ENCODE measurements at places on chromosomes 7 and 10. TPM values are rescaled to one million over a fixed set of nuclear protein-coding genes. Genes with fewer than 3 reads are reported as not detected.

GRCh38 chr10:32065856-32066255 is 9.6 kb upstream of the KIF5B start:
- H3K27ac ChIP-seq, result no peak overlapping the region
- DNase-seq, result no peak
- no peak overlapping the region for H3K4me3 ChIP-seq
- H3K4me1 ChIP-seq, result no peaks in the 10 kb centered on the region
- no peaks in the 10 kb centered on the region for H3K36me3 ChIP-seq

GRCh38 chr7:13108061-13108460 is 420.6 kb downstream of the ARL4A start:
- no peak overlapping the region for H3K27ac ChIP-seq
- no peaks in the 10 kb centered on the region for H3K36me3 ChIP-seq
- no peaks in the 10 kb centered on the region for H3K4me1 ChIP-seq
- H3K4me3 ChIP-seq, result no peak overlapping the region

- DNase-seq, result no peak
- no peaks in the 10 kb centered on the region for H3K36me3 ChIP-seq
- no peaks in the 10 kb centered on the region for H3K27me3 ChIP-seq
- no peak overlapping the region for H3K27ac ChIP-seq
- H3K4me3 ChIP-seq, result no peak overlapping the region
Measured at GRCh38 chr7:149225106-149225505, 14.3 kb upstream of the ZNF212 start.

DNA sequence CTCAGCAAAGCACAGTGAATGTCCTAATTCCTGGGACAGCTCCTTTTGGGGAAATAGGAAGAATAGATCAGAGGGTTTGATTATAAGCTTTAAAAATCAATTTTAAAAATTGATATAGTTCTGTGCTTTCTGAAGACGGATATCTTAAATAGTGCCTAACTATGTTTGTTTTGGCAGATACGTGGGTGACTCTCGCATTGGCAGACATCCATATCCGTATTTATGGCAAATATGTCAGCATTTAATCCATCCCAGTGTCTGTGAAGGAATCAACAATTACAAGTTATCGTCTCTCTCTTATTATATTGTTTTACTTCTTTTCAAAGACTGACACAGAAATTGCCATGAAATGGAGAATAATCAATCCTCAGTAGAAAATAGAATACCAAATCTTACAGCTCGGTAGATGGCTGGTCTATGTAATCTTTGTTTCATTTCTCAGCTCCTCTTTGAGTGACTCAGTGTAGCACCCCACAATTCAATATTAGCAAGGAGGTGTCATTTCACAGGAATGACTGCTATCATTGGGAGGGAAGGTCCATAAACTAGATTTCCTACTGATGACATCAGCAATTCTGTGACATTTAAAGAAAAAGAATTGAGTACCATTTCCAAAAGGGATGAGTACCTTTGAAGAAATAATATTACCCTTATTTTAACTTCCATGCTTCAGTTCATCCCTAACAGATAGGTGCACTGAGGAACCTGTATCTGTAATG is 186.4 kb upstream of the NFE2L3 start:
- no peak overlapping the region for H3K4me3 ChIP-seq
- H3K36me3 ChIP-seq, result no peaks in the 10 kb centered on the region
- DNase-seq, result peak; percentile 24
- H3K27me3 ChIP-seq, result no peaks in the 10 kb centered on the region
- no peak overlapping the region for H3K27ac ChIP-seq
- H3K4me1 ChIP-seq, result peaks cover 11% of the 10 kb centered on the region

GRCh38 chr10:19745672-19746071 is 70.6 kb upstream of the PLXDC2 start:
- no peaks in the 10 kb centered on the region for H3K27me3 ChIP-seq
- H3K4me3 ChIP-seq, result no peak overlapping the region
- no peaks in the 10 kb centered on the region for H3K36me3 ChIP-seq
- H3K27ac ChIP-seq, result no peak overlapping the region

DNA sequence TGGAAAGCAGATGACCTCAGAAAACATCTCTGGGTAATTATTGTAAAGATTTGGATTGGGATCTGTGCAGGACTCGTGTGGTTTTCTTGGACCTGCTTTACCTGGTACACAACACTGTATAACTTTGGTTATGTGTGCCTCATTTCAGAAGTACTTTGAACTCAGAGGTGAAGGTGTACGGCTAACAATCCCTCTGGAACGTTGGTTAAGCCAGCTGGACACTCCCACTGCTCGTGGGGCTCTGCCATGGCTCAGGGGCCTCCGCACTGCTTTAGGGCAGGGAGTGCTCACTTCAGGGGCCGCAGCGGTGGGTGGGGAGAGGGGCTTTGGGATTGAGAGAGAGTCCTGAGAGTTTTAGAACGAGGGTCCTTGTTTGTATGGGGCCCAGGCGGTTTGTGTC is 13.5 kb downstream of the DYNC2I1 start:
- no peak overlapping the region for H3K27ac ChIP-seq
- peaks cover 9% of the 10 kb centered on the region for H3K36me3 ChIP-seq
- no peaks in the 10 kb centered on the region for H3K4me1 ChIP-seq
- no peak for DNase-seq

DNA sequence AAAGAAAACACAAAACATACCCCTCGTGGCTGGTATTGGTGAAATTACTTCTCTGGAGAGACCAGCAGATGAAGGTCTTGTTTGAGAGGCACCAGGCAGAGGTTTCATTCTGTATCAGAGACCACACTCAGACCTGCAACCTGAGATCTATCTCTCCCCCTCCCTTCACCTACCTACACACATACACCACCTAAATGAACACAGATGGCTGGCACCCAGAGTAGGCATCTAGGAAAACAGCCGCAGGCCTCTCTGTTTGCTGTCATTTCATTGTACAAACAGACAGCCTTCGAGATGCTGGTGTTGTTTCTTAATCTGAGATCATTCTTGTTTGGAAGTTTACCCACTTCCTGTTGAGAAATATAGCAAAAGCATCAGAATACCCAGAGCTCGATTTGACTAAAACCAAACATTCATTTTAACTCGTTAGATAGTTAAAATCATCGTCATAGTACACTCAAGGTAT is 173.9 kb upstream of the SLC25A13 start:
- no peaks in the 10 kb centered on the region for H3K27me3 ChIP-seq
- no peak overlapping the region for H3K4me3 ChIP-seq
- no peak for DNase-seq
- H3K4me1 ChIP-seq, result no peaks in the 10 kb centered on the region
- no peak overlapping the region for H3K27ac ChIP-seq

GRCh38 chr10:62244785-62245467 is 23.7 kb downstream of the RTKN2 start:
- H3K27ac ChIP-seq, result no peak overlapping the region
- DNase-seq, result peak; percentile 67
- no peaks in the 10 kb centered on the region for H3K4me1 ChIP-seq
- H3K27me3 ChIP-seq, result no peaks in the 10 kb centered on the region
- no peaks in the 10 kb centered on the region for H3K36me3 ChIP-seq
- no peak overlapping the region for H3K4me3 ChIP-seq

DNA sequence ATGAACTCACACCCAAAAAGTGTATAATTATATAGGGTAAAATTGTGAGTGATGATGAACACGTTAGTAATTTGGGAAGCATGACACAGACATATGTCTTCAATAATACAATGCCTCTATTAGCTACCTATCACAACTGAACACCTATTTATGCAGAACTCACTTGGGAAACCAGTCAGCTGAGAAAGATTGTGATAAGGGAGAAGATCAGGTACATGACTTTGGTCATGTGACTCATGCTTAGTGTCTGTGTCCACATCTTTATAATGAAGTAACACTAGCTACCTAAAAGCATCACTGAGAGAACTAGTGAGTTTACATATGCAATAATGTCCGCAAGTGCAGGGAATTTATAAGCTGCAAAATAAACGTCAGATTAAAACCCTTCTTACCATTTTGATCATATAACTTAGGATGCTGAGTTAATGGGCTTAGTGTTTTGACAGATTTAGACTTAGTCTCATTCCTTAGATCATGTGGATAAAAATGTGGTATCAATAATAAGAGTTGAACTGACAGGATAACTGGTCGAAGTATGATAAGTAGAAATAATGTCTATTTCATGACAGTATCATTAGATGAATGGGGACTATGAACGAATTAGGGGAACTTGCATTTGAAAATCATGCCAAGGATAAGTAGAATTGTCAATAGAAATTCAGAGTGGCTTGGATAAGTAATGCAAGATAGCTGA is 11.6 kb downstream of the VWDE start:
- no peak for DNase-seq
- no peaks in the 10 kb centered on the region for H3K4me1 ChIP-seq
- no peak overlapping the region for H3K27ac ChIP-seq
- no peaks in the 10 kb centered on the region for H3K27me3 ChIP-seq
- H3K4me3 ChIP-seq, result no peak overlapping the region

DNA sequence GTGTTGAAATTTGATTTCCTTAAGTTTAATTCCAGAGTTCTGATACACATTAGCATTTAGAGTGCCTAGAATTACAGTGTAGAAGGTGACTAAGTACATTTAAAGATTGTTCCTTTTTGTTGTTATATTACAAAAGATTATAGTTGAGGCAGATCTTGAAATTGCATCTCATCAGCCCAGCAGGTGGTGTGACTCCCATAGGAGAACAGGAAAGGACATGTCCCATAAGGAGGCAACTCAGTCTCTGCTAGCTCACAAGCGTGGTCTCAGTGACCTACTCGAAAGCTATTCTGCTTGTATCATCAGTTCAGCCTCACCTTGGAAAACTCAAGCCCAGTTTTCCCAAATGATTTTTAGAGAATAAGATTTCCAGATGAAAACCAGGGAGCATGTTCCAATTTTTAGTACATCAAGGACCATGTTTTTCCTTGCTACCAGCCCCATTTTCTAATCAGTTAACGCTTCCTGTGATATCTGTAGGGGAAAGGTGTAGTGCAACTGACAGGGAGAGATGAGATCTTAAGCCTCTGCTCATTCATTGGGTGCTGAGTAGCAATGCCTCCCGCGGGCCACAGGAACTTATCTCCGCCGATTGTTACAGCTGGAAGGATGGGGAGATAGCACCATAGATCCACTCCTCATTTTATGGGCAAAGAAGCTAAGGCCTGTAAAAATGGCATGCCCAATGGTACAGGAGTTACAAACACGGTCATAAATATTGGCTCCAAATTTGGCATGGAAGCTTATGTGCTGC is 1.1 kb upstream of the GNAI1 start:
- no peak overlapping the region for H3K4me3 ChIP-seq
- no peaks in the 10 kb centered on the region for H3K36me3 ChIP-seq
- no peaks in the 10 kb centered on the region for H3K4me1 ChIP-seq
- no peaks in the 10 kb centered on the region for H3K27me3 ChIP-seq
- no peak for DNase-seq

DNA sequence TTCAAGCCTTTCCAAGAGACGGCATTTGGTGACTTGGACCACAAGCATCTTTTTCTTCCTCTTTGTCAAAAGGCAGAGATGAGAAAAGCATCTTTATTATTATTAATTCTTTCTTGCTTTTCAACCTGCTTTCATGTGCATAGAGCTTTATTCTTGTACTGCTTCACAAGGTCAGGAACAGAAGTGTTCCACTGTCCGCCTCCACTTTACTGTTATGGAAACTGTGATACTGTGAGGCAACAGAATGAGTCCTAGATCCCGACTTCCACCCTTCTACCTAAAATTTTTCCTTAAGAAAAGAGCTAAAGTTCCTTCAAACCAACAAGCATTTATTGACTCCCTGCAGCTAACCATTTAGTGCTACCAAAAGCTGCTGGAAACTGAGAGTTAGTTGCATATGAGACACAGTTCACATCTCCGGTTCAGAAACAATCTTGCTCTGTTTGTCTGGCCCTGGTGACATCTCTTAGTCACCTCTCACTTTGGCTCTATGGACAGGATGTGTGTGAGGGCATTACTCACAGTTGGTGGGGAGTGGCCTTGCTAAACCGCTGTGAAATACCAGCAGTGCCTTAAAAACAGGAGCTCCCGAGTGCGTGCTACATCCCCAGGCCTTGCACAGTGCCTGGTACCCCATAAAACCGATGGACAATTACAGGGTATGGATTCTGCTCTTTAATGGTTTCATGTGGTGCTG is 77.1 kb upstream of the TRIL start:
- H3K4me1 ChIP-seq, result no peaks in the 10 kb centered on the region
- H3K36me3 ChIP-seq, result no peaks in the 10 kb centered on the region
- no peak overlapping the region for H3K27ac ChIP-seq
- DNase-seq, result no peak
- no peak overlapping the region for H3K4me3 ChIP-seq
- H3K27me3 ChIP-seq, result no peaks in the 10 kb centered on the region

DNA sequence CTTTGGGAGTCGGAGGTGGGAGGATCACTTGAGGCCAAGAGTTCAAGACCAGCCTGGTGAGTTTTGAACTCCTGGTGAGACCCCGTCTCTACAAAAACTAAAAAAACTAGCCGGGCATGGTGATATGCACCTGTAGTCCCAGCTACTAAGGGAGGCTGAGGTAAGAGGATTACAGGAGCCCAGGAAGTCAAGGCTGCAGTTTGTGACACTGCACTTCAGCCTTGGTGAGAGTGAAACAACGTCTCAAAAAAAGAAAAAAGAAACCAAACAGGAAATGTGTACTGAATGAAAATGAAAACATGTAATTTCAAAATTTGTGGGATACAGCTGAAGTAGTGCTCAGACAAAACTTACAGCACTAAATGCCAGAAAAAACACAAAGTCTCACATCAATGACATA is 7.6 kb downstream of the ARHGAP12 start:
- no peaks in the 10 kb centered on the region for H3K27me3 ChIP-seq
- H3K4me1 ChIP-seq, result no peaks in the 10 kb centered on the region
- no peak overlapping the region for H3K4me3 ChIP-seq
- H3K36me3 ChIP-seq, result no peaks in the 10 kb centered on the region
- H3K27ac ChIP-seq, result no peak overlapping the region

GRCh38 chr10:1368842-1369171 is 312.6 kb downstream of the WDR37 start:
- H3K4me3 ChIP-seq, result no peak overlapping the region
- no peaks in the 10 kb centered on the region for H3K4me1 ChIP-seq
- no peaks in the 10 kb centered on the region for H3K36me3 ChIP-seq
- no peak for DNase-seq
- H3K27me3 ChIP-seq, result no peaks in the 10 kb centered on the region
- H3K27ac ChIP-seq, result no peak overlapping the region

DNA sequence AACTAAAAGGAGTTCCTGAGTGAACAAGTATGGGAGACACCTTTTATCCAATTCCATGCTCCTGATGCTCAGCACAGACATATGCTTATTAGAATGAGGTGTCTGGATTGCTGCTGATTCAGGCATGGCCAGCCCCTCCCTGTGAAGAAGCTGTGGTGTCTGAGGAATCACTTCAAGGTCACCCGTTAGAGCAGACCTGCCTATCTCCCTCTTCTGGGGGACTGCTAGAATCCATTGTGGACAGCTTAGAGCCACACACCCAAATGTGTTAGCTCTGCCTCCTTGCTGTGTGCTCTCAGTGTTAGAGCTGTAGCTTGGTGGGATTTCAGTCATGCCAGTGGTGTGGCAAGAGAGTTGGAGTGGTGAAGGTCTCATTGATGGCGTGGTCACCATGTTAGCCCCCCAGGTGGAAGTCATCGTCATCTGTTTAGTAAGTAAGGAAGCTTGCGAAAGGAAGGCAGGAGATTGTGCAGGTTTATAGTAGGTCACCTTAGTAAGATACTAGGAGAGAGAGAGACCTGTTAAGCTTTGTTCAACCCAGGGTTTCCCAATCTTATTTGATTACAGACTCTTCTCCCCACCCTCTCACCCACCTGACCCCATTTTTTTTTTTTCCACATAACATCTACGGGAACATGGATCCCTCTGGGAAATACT is 12.8 kb downstream of the PRXL2A start:
- no peak for DNase-seq
- no peaks in the 10 kb centered on the region for H3K36me3 ChIP-seq
- no peak overlapping the region for H3K27ac ChIP-seq

GRCh38 chr10:63611078-63611477 is 89.9 kb downstream of the REEP3 start:
- no peaks in the 10 kb centered on the region for H3K27me3 ChIP-seq
- no peaks in the 10 kb centered on the region for H3K4me1 ChIP-seq
- no peak overlapping the region for H3K4me3 ChIP-seq
- no peak for DNase-seq

ADAM12 gene
- total RNA-seq, result 0.14 TPM

MACROH2A2 gene
- 23.1 TPM for total RNA-seq

NEBL gene
- total RNA-seq, result 22.5 TPM

Measured in prostate gland (tissue), 2 donors.